ENCODE measurements at places on chromosomes 3 and 15.
A peak's percentile ranks its signal among the peaks of the same experiment; 100 is the strongest.

- no peak for DNase-seq
Observed at GRCh38 chr15:101058735-101059134, 139.6 kb downstream of the LRRK1 start.

DNA sequence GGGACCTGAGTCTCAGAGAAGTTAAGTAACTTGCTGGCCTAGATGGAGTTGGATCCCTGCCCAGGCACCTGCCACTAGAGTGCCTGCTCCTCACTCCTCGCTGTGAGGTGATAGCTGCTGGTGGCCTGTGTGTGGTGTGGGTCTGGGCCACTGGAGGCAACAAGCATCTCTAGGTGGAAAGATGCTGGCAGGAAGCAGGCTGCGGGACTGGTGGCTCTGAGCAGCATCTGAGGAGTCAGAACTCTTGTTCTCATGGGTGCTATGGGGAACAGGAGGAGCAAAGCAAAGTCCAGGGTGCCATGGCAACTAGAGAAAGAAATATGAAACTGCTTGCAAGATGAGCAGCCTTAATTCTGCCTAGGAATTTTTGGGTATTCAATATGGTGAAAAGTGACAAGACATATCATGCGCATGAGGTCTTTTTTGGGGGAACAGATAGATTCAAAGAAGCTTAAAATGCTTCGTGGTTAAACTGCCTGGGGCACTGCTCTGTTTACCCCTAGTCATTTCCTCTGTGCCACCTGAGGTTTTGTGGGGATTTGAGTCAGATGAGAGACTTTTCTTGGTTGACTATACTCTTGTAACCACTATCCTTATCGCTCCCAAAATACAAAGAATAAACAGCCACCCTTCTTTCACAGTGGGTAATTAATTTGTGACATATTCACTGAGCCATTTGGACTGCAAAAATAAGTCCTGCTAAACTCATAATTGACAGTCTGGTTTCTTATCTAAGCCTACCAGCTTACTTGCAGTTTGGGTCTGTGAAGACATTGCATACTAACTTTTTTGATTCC lies 50.3 kb downstream of the MED12L start:
- no peak for DNase-seq

DNA sequence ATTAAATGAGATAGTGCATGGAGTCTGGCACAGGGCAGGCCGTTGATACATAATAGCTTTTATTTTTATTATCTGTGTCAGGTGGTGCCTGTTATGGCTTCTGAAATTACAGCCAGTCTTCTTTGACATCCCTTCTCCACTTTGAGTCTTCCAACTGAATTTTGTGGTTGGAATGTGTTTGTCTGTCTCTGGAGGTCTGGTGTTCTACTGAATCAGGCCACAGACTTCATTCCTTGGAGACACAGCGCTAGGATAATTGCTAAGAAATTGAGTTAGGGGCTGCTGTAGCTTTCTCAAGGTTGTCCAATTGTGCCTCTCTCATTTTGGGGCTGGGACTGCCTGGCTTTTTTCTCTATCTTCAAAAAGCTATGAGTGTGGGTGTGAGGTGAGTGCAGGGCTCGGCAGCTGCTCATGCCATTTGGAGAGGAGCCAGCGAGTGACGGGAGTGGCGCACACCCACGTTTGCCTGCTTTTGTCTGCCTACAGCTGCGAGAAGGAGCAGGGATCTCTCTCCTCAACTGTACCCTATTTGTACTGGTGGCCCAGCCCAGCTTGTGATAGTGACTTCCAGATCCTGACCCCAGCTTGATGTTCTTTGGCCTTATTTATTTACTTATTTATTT lies 49.8 kb upstream of the SYN2 start:
- DNase-seq = no peak

GRCh38 chr15:95770196-95770595 lies 560.3 kb upstream of the NR2F2 start:
- DNase-seq = no peak

DNA sequence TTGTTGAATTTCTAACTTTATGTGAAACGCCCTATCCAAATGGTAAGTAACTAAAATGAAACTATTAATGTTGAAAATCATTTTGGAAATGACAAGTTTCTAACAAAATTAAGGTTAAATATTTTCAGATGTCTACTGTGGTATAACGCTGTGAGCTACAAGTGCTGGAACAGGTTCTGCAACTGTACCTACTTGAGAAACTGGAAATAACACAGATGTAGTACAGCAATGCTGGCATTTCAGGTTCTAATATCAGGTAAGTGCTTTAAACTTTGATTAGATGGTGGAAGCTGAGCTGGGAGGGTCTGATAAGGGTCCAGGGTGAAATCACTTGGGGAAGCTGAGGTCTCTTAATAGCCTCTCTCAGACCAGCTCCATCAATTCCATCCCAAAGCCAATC lies 315.1 kb downstream of the STXBP5L start:
- no peak for DNase-seq

DNA sequence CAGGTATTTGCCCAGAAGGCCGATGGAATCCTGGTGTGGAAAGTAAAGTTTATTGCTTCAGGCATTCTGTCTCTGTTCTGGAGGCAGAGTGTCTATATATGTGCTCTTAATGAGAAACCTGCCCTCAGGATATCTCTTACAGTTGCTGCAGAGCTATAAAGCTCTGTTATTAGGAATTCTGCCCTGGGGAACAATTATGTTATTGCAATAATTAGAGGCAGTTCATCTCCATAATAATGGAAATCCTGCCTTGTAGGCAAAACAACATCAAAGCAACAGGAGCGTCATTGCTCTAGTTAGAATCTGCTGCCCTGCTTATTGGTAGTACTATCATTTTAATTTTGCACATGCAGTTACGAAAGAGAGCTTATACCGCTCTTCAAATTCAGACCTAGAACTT lies 175.6 kb downstream of the IL5RA start:
- DNase-seq = no peak

GRCh38 chr3:180684807-180685206 lies 5.5 kb upstream of the CCDC39 start:
- no peak for DNase-seq

DNA sequence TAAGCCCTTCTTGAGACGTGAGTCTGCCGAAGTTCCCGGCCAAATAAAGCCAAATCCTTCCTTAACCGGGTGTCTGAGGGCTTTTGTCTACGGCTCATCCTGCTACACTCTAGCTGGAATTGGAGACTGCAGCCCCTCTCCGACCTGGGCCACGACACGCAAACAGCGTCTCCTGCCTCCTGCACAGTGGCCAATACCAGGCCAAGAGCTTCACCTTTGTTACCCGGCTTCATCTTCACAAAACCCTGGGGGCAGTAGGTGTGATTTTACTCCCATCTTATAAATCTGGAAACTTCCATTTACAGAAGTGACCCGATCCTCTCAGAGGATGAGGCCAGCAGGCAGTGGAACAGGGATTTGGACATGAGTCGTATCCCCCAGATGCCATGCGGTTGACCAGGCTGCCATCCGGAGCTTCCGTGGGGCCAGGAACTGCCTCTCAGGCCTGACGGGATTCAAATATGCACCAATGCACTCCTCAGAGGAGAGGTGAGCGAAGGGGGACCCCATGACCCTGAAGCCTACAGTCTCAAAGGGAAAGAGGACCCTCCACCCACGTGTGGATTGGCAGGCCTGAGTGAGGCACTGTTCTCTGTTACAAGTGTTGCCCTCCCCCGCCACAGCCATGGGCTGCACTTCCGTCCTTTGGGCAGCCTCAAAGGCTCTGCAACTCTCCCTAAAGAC lies 53.2 kb upstream of the KLF13 start:
- no peak for DNase-seq

GRCh38 chr3:164040991-164041390 lies 1037.3 kb downstream of the SI start:
- no peak for DNase-seq

- DNase-seq = no peak
Observed at GRCh38 chr3:29789686-29790085, 508.8 kb downstream of the RBMS3 start.

DNA sequence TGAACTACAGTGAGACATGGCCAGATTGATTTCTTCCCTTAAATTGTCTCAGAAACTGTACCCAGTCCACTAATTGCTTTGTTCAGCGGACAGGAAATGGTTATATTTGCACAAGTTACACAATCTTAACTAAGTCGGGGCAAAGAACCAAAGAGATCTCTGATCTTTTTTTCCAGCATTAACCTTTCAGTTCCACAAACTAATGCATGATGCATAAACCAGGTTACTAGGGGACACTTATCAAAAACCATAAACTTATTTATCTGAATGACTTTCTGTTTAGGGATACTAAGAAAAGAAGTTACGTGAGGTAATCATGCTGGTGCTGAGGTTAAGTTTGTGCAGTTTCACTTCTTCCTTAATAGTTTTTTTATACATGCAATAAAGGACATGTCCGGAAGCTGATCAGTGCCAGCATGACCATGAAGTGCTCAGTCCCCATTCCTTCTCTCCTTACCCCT lies 22.4 kb downstream of the FNDC3B start:
- DNase-seq = no peak

GRCh38 chr15:77580996-77581682 lies 51.6 kb downstream of the LINGO1 start:
- no peak for DNase-seq

GRCh38 chr3:4271834-4272233 lies 31.3 kb upstream of the SETMAR start:
- peak; percentile 49 for DNase-seq

GRCh38 chr3:142244056-142244455 lies 18.7 kb upstream of the GK5 start:
- no peak for DNase-seq

DNA sequence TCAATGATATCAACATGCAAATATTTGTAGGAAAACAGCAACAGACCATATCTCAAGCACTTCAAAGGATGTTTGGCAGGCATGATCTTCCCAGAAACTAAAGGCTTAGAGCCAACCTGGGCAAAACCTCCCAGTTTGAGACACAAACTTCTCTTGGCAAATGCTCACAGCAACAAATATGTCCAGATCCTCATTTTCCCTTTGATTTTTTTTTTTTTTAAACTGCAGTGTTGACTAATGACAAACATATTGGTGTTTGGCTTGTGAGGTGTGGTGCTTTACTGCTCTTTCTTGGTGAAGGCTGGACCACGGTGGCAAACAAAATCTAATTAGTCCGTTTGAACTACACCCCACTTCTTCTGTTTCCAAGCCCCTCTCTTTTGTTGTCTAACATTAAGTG lies 87.2 kb downstream of the EBLN2 start:
- no peak for DNase-seq

DNA sequence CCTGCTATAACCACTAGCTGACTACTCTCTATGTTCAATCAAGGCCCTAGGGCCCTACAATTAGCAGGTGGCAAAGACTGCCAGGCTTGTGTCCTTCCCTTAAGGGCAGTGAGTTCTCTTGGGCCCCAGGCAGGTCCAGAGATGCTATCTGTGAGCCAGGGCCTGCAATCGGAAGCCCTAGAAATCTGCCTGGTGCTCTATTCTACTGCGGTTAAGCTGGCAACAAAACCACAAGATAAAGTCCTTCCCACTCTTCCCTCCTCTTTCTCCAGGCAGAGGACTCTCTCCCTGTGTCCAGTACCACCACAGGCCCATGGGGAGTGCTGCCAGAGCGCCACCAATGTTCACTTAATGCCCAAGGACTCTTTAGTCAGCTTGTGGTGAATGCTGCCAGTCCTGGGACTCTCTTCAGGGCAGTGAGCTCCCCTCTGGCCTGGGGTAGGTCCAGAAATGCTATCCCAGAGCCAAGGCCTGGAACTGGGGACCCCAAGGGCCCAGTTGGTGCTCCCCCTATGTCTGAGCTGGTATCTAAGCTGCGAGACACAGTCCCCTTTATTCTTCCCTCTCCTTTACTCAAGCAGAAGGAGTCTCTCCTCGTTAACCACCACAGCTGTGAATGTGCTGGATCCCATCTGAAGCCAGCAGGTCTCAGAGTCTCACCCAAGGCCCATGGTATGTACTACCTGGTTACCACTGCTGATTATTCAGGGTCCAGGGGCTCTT lies 34.7 kb downstream of the XXYLT1 start:
- no peak for DNase-seq

DNA sequence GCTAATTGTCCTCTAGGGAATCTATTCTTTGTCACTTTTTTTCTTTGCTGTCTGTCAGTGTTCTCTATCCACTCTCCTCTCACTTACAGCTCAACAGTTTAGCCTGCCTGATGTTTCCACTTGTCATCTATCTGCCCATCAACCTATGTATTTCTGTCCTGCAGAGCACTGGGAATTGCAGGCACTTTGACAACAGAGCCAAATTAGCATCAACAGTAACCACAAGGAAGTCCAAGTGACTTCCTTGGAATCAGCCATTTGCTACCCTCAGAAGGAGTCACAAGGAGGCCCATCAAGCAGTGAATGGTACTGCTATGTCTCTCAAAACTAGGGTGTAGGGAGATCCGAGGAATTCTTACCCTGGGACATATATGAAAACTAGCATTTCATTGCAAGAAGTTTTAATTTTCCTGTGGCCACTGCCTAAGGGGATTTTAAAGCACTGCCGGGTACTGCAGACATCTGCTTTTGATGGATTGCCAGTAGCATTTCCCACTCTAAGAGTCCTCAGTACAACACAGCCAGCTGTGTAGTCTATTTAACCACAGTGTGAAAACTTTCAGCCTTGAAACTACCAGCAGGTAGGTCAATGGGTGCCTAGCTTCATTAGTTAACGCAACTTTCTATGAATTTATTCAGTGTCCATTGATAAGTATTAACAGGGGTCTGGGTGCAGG lies 898.8 kb downstream of the NTRK3 start:
- DNase-seq = no peak
